Activated naive CD4-positive, alpha-beta T cell treated with anti-CD3 and anti-CD28 coated beads, Interleukin-2, amount 50 U/mL, for 16 hours (primary cell): ENCODE measurements at places on chromosomes 12 and 14.

GRCh38 chr12:42039176-42039575, 105.5 kb downstream of the GXYLT1 start:
- DNase-seq, result no peak

GRCh38 chr14:55819610-55820304, 239.8 kb downstream of the KTN1 start:
- DNase-seq, result no peak

DNA sequence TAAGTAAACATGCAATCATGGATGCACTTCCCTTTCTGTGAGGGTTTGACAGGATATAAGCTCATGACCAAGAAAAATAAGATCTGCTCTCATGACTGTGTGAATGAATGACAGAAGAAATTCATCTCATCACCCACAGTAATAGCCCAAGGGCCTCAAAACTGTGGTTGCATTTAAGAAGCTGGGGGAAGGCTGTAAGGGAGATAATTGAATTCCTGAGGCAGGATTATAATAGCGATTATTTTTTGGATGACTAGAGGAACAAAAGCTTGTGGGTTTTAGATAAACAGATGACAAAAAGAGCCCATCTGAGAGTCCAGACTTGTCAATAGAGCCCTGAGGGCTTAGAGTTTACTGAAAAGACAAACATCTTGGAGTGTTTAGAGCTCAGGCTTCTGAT, 161.2 kb downstream of the NTF3 start:
- no peak for DNase-seq

DNA sequence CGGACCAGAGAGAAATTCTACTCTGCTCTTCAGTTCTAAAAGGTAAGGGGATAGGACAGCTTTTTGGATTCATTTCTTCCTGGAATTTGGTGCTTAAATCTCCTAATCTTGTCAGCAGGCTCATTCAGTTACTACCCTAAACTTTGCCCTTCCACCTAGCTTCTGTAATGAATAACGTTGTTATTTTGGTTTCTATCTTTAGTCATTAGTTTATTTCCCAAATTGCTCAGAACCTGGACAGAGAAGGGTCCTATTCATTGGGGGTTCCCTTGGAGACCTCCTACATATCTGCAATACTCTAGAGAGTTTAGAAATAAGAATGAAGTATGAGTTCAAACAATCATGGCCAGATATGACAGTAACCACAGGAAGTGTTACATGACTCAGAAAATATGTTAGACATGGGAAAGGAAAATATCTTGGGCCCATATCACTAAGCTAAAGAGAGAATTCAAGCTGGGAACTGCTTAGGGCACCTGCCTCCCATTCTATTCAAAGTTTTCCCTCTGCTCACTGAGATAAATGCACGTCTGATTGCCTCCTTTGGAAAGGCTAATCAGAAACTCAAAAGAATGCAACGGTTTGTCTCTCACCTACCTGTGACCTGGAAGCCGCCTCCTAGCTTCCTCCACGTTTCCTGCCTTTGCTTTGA, 87.9 kb downstream of the GAS2L3 start:
- no peak for DNase-seq

DNA sequence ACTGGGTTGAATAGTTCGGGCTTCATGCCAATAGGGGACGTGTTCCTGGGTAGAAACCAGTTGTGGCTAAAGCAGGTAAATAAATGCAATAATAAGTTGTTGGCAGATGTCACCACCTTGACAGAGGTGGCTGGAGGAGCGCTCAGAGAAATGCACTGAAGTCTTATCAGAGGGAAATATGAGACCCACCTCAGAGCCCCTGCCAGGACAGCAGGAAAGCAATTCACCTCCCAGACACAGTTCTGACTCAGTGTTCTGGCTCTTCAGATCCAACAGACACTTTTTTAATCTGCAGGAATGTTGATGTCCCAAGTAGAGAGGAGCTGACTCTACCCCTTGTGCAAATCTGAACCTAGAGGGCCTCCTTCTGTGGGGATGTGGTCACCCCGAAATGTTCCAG, 687.1 kb upstream of the FBXO33 start:
- DNase-seq, result no peak
